ENCODE measurements at places on chromosomes 3 and 15.

DNA sequence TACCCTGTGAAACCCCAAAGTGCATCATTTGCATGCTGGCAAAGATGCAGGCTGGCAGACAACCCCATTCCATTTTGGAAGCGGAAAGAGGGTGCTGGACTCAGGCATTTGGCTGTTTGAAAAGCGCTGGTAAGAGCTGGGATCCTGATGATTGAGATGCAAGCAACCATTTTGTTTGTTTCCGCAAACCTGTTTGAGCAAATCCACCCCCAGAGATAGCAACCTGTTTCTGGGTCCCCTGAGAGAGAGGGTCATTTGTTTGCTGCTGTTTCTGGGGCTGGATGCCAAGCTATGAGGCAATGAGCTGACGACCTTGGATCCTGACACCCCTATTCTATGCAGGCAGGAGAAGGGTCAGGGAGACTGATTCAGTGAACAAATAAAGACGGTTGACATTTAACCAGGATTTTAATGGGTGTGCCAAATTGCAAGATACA is 9.8 kb downstream of the SLC6A1 start:
- no peak for DNase-seq

- DNase-seq, result no peak
Observed at GRCh38 chr3:50388016-50388719, 28.8 kb upstream of the TMEM115 start.

- no peak for DNase-seq
Observed at GRCh38 chr3:132325103-132325606, 7.9 kb downstream of the ACP3 start.

DNA sequence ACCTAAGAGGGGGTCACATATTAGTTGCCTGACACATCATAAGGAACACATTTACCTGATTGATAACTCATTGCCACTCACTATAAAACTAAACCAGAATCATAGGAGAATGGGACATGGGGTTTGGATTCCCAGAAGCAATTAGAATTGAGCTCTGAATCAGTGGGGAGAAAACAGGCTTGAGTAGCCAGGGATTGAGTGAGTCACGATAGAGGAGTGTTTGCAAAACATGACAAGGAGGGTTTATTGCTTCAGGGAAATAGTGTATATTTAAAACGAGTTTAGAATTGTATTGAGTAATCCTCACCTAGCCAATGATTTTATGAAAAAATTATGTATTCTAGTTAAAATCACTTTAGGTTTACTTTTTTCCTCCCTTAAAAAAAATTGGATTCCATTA is 101.1 kb upstream of the THRB start:
- DNase-seq, result peak; percentile 22

DNA sequence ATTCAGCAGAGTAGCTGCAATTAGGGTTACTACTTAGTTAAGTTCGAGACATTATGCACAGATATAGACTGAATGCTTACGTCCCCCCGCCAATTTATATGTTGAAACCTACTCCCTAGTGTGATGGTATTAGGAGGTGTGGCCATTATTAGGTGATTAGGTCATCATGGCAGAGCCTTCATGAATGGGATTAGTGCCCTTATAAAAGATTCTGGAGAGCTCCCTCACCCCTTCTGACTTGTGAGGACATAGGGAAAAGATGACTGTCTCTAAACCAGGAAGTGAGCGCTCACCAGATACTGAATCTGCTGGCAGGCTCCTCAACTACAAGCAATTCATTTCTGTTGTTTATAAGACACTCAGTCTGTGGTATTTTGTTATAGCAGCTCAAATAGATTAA is 25.6 kb upstream of the TEX9 start:
- no peak for DNase-seq

GRCh38 chr15:76376029-76376428 is 39.5 kb downstream of the ISL2 start:
- DNase-seq, result peak; percentile 13

- no peak for DNase-seq
Observed at GRCh38 chr3:81909796-81910195, 148.4 kb upstream of the GBE1 start.

DNA sequence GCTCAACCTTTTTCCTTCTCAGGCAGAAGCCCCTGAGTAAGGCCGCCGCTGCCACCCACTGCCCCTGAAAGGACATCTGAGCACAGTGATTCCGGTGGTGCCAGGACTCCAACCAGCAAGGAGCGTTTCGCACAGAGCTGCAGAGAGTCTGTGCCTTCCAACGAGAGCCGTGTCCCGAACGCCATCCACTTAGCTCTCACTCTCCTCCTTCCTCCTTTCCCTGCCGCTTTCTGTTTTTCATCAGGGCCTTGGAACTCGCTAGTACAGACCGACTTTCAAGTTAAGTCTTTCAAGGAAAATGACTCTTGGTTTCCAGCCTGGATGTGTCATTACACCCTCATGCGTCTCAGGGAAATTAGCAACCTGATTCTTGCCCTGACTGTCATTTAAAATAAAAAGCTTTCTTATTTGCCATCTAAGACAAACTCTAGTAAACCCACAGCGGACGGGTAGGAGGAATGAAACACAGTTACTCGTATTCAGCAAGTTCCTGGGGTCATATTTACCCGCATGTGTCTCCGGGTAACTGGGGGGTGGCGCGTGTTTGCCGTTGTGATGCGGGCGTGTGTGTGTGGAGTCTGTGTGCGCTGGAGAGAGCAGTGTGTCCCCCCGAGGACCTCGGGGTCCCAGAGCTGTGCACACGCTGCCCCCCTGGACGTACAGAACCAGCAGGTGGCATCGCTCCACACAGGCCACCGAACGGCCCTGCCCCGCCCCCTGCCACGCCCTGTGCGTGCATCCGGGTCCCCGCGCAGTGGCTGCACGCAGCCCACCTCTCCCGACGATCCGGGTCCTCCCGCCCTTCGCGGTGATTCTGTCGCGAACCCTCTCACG is 30.4 kb upstream of the ALDH1A3 start:
- DNase-seq, result no peak

- no peak for DNase-seq
Observed at GRCh38 chr15:63308491-63308890, 31.1 kb downstream of the APH1B start.

- no peak for DNase-seq
Observed at GRCh38 chr3:43496740-43497375, 125.0 kb downstream of the ANO10 start.

DNA sequence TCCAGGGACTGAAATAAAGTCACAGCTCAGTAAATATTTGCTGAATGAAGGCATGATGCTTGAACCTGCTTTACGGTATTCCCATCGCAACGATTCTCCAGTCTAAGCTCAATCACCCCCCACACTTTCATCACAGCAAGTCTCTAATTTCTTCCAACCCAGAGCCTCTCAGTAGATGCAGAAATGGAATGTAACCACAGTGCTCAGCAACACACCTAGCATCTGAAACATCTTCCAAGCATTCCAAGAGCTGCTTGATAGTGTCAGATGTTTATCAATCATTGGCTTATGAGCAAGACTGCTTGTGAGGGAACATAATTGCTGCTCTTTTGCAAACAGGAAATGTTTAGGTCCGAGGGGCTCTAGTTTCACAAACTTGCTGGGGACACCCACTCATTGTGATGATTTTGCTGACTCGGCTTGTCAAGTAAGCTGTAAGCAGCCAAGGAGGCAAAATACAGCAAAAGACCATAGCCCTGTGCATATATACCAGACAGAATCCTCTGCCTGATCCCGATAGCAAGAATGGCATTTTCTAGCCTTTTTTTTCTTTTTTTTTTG is 751.2 kb downstream of the NR2F2 start:
- DNase-seq, result no peak

- DNase-seq, result no peak
Observed at GRCh38 chr15:61528581-61528910, 299.4 kb upstream of the RORA start.

- DNase-seq, result no peak
Observed at GRCh38 chr15:101092156-101092866, 159.5 kb downstream of the CHSY1 start.

- DNase-seq, result no peak
Observed at GRCh38 chr3:42729404-42730145, 27.0 kb upstream of the HHATL start.

GRCh38 chr3:54630101-54630623 is 297.7 kb downstream of the LRTM1 start:
- DNase-seq, result no peak

GRCh38 chr3:105809208-105809888 is 59.5 kb downstream of the CBLB start:
- DNase-seq, result no peak

DNA sequence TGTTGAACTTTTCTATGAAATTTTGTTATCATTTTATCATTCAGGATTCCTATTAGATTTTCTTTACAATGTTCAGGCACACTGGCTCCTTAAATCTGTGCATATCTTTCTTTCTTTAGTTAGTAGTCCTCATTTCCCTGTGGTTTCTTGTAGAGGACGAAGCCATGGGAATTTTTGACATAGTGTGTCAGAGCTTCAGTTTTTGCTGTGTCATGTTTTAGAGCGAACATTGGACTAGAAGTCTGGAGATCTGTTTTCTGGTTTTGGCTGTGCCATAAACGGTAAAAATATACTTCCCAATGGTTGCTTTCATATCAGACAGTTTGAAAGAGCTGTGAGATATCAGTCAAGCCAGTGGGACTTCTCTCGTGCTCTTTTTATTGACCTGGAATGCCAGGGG is 105.2 kb downstream of the CHCHD4 start:
- no peak for DNase-seq

- no peak for DNase-seq
Observed at GRCh38 chr3:72818092-72818773, 30.0 kb downstream of the SHQ1 start.

DNA sequence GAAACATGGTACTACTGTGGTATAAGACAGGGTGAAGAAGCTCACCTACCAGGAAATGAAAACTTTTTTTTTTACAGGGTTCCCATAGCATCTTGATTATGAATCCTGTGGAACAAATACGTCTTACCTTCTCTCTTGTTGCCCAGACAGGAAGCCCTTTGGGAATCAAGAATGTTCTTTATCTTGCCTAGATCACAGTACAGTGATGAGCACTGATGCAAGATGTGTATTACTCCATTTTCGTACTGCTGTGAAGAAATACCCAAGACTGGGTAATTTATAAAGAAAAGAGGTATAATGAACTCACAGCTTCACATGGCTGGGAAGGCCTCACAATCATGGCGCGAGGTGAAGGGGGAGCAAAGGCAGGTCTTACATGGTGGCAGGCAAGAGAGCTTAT is 281.3 kb downstream of the UBE2E2 start:
- no peak for DNase-seq

DNA sequence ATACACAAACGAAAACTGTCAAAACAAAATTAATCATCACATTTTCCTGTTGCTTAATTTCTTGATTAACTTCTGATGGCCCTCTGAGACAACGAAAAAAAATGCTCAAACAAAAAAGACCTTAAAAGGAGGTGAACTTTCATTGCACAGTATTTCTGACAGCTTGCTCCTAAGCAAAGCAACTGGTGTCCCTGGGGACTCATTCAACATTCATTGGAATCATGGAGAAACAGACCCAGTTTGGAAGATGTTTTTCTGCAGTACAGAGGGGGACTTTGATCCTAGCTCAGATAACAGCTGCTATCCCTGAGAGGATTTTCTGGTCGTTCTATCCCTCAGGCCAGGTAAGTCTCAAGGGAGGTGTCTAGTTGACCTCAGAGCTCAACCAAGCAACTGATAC is 378.7 kb upstream of the ATP11B start:
- DNase-seq, result no peak

DNA sequence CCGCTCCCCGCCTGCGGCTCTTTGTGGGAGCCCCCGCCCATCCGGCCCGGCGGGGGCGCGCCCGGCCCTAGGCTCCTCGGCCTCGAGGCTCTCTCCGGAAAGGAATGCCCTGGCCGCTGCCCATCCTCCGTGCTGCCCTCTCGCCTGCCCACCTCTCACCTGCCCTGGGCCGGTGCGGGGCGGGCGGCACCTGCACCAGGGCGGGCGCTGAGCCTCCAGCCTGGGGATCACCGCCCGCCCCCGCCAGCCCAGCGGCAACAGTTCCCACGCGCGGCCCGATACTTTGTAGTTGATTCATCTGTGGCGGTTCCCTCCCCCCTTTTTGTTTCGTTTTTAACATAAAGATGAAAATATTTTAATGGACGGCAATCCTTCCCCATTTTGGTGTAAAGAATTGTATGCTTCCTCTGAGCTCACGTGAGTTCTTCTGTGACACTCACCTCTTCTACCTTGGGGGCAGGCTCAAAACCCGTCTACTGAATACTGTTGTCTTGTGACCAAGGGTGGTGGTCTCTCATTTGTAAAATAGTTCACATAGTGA is 1.9 kb downstream of the KLF13 start:
- peak; percentile 11 for DNase-seq

DNA sequence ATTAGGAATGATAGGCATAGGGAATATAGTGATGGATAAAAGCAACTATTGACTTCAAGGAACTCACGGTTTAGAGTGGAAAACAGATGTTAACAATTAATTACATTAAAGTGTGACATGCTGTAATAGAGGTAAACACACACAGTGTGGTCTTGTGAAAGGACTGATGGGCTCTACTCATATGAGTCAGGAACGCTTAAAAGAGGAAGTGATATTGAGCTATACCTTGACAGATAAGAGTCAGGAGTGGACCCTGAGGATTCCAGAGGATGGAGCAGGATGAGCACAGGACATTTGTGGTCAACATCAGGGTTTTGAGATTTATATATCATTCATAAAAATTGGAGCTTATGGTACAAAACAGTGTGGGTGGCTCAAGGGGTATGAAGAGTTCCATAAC is 11.0 kb downstream of the EXOG start:
- no peak for DNase-seq

DNA sequence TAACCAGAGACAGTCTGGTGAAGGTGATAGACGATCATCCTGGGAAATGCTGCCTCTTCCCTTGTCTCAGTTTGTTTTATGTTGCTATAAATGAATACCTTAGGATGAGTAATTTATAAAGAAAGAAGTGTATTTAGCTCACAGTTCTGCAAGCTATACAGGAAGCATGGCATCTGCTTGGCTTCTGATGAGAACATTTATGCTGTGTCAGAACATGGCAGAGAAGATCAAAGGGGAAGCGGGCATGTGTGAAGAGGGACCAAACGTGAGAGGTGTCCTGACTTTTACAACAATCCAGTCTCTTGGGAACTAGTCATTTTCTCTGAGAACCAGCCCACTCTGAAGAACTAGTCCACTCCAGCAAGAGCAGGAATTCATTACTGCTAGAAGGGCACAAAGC is 9.6 kb downstream of the CMC1 start:
- no peak for DNase-seq

GRCh38 chr3:141076036-141076773 is 25.1 kb downstream of the SPSB4 start:
- no peak for DNase-seq

GRCh38 chr3:39541917-39542329 is 74.4 kb downstream of the MOBP start:
- no peak for DNase-seq

GRCh38 chr3:100170486-100170885 is 56.2 kb upstream of the FILIP1L start:
- DNase-seq, result no peak

DNA sequence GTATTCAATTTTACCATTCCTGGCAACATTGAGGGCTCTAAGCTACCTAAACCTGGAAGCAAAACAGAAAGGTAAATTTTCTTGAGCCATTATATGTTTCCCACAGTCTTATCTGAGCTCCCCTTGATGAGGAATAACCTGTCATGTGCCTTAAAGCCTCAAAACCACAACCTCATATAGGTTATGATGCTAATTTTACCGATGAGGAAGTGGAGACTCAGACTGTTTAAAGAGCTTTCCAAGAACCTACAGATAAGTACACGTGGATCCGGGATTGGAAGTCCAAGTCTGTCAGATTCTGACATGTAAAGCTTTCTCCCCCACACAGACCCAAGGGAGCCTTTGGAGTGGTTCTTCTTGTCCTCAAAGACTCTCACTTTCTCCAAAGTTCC is 140.5 kb downstream of the SEMA6D start:
- DNase-seq, result no peak

Measured in NCI-H226 (cell line).